Stimulated activated naive CD4-positive, alpha-beta T cell (primary cell): ENCODE measurements at places on chromosomes 5 and 9.

- no peak for DNase-seq
Observed at GRCh38 chr9:131851414-131851813, 111.5 kb upstream of the RAPGEF1 start.

GRCh38 chr5:74412066-74412465, 228.5 kb downstream of the ENC1 start:
- no peak for DNase-seq

- DNase-seq: no peak
Observed at GRCh38 chr9:118362596-118362995, 658.4 kb downstream of the TLR4 start.

- DNase-seq: no peak
Observed at GRCh38 chr9:93697352-93698139, 121.2 kb downstream of the PHF2 start.

GRCh38 chr9:89314955-89315354, 3.3 kb upstream of the SECISBP2 start:
- no peak for DNase-seq

- DNase-seq: no peak
Observed at GRCh38 chr5:54696931-54697330, 179.4 kb downstream of the SNX18 start.

- no peak for DNase-seq
Observed at GRCh38 chr5:31751610-31752009, 112.7 kb downstream of the PDZD2 start.

GRCh38 chr5:140130949-140131733, 5.4 kb downstream of the IGIP start:
- no peak for DNase-seq

GRCh38 chr9:24502206-24502937, 43.3 kb downstream of the IZUMO3 start:
- DNase-seq: no peak
